ENCODE measurements at places on chromosomes 4 and X. TPM values are rescaled to one million over a fixed set of nuclear protein-coding genes. Genes with fewer than 3 reads are reported as not detected.

DNA sequence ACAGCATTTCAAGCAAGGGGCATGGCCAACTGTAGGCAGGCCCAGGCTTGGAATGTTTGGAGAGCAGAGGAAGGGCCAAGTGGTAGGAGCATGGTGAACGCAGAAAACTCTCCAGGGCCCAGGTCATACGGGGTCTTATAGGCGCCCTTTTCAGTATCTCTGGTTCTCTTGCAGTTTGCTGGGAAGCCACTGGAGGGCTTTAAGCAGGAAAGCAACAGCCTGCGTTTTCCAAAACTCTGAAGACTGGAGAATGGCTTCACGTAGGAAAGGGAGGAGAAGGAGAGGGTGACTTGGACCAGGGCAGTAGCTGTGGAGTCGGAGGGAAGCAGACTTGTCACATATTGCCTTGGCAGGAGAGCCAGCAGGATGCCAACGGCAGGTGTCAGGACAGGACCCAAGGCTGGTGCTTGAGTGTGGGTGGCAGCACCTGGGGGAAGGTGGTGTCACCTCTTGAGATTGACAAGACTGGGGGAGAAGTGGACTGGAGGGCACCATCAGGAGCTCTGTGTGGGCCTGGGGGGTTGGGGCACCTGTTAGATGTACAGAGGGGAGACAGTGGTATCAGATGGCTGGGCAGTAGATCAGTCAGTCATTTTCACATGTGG, 21.9 kb downstream of the TKTL1 start:
- DNase-seq: no peak

- DNase-seq: no peak
These were observed 18.8 kb downstream of the PPP2R3B start for GRCh38 chrX:367866-368265.

DNA sequence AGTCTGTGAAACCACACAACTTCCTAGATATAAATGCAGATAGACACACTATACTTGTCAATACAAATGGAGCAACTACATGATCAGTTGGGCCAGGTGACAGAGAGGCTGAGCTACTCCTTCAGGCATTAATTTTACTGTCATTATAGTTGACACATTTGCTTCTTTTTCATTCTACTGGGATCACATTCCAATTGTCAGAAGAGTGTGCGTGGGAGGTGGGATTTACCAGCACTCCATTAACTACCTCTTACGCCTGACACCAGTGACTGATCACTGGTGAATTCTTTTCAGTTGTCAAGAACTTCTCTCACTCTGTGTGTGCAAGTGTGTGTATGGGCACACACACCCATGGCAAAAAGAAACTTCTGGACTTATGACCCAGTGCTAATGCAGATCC, 94.2 kb upstream of the DIAPH2 start:
- no peak for DNase-seq

- DNase-seq: no peak
These were observed 14.3 kb upstream of the UVSSA start for GRCh38 chr4:1332686-1333085.

DNA sequence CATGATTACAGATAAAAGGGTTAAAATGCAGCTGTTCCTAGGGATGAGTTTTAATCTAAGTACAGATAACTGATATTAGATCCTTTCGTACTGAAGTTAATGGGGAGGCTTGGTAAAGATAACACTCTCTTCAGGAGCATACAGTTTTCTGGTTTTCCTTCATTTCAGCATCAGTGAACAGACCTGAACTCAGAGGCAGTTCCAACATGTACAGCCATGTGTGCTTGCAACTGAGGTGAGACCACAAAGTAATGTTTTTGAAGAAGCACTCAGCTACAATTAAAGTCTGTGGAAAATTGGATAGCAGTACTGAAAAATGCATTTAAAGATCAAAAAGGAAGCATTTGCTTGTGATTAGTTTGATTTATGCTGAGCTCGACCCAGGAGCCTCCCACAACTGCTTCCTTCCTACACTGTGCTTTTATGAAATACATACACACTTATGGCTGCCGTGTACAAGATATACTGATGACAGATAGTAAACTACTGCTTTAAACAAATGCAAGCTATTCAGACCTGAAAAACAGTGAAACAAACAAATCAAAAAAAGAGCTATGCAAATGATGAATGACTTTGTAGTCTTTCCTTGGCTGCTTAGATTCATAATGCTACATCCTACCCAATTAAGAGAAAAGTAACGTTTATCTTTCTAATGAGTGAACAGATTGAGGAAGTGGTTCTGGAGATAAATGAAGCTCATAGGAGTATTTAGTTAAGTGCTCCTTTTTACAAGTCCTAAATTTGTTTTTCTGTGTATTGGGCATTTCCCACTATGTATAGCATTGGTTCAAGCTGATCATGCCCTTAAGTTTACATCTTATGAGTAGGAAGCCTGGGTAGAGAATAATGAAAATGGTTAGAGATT, 68.4 kb downstream of the PDLIM5 start:
- DNase-seq: no peak

DNA sequence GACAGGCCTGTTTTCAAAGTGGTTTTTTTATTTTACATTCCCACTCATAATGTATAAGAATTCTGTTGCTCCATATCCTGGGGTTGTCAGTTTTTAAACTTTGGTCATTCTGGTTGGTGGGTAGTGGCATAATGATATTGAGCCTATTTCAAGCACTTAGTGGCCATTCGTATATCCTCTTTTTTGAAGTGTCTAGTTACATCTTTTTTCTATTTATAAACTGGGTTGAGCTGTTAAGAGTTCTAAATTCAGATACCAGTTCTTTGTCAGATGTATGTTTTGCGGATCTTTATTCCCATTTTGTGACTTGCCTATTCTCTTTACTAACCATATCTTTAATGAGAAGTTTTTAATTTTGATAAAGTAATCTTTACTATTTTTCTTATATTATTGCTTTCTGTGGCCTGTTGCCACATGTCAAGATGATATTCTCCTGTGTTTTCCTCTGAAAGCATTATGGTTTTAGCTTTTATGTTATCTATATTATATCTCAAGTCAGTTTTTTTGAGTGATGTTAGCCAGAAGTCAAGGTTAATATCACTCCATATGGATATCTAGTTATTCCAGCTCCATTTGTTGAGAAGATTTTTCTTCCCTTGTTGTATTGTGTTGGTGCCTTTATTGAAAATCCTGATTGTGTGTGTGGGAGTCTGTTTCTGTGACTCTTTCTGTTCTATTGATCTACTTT, 110.9 kb downstream of the FHIP1A start:
- no peak for DNase-seq

GRCh38 chr4:8435656-8436121, 4.8 kb downstream of the ACOX3 start:
- DNase-seq: no peak

GRCh38 chr4:86593688-86594558, at the start of gene PTPN13:
Gene PTPN13, plus strand, starts transcription at chr4:86594315. Its CDS starts 40,942 bp downstream, at chr4:86635257.
- peak; percentile 92 for DNase-seq

DNA sequence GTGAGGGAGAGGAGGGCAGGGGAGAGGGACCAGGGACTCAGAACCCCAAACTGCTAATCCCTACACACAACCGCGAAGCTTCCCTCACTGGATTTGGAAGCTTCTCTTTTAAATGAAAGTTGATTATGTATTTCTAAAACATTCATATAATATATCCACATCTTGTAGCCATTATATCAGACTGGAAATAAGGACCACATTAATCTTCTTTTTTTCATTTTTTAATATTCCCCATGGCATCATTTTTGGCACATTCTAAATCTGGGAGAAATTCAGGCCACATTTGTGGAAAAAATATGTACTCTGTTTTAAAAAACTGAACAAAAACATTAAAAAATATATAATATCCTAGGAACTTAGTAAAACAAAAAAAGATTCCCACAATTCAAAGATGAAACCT, 97.8 kb downstream of the AFAP1 start:
- DNase-seq: no peak

DNA sequence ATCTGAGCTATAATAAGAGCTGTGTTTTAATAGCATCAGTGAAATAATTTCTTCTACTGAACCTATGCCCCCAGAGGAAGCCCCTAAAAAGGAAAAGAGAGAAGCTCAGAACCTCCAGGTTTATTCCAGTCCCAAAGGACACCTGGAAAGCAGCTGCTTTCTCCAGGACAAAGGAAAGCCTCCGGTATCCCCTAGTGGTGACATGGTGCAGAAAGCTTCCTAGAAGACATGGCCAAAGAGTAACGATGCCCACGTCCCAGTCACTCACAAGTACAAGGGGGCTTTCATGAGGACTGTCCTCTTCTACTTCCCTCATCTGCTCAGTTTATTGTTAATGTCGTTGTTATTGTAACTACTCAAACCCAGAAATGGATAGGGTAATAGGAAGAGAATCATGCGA, 343.9 kb downstream of the UNC5C start:
- no peak for DNase-seq

DNA sequence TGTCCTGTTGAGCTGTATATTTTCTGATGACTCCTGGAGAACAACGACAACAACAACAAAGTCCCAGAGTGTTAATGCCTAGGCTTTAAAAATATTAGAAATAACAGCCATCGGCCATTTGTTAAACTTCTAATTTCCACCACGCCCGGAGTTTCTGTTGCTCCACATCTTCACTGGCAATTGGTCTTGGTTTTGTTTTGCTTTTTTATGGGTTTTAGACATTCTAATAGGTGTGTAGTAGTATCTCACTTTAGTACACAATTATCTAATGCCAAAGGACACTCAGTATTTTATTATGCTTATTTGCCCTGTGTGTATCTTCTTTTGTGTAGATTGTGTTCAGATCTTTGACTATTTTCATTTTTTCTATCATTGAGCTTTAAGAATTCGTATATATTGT, 5.0 kb downstream of the MAGEA12 start:
- no peak for DNase-seq

Gene DMP1
- not detected for total RNA-seq

Gene OCIAD2
- total RNA-seq: 37.9 TPM

Gene PLP2
- total RNA-seq: 0.82 TPM

Gene YY2
- total RNA-seq: 0.82 TPM

Gene ARHGAP6
- 3.3 TPM for total RNA-seq

Measured in frontal cortex (tissue), 4 donors.